Suppressor macrophage treated with lipopolysaccharide for 4 hours (primary cell): ENCODE measurements at places on chromosomes 5 and 9.

DNA sequence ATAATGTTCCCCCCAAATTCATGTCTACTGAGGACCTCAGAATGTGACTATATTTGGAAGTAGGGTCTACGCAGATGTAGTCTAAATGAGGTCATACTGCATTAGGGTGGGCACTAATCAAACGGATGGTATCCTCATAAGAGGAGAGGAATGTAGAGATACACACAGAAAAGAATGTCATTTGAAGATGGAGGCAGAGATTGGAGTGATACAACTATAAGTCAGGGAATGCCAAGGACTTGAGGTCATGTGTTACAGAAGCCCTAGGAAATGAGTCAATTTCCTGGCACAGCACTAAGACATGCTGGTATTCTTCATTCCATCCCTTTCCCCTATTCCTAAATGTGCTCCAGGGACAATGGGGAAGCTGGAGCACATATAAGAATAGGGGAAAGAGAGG is 758 bp upstream of the PDCD1LG2 start:
- peak; percentile 66 for DNase-seq

DNA sequence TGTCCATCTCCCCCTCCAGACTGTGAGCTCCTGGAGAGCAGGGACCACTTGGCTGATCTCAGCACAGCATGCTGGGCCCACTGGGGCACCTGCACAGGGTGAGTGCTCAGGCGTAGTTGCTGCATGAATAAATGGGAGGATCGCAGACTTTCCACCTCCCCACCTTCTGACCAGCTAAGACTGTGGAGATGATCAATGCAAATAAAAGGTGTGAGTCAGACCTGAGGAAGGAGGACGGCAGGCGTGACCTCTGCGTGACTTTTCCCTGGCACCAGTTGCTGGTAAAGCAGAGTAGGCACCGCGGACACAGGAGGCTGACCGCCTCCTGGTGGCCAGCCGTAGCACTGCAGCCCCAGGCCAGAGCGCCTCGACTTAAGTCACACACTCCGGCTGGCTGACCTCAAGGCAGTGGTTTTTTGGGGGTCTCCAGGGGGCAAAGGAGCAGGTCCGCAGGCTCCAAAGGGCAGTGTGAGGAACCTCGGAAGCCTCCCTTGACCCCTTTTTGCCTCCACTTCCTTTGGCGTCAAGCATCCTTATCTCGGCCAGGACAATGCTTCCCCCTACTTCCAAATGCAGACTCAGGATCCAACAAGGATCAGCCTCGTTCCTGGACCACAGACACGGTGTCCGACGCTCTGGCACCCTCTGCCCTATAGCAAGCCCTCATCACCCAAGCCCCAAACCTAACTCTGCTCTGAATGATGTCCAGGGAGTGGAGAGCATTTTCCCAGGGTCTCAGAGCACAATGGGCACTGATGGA is 12.7 kb upstream of the TDRD7 start:
- peak; percentile 84 for DNase-seq

- no peak for DNase-seq
These were observed 1709.0 kb upstream of the WWC1 start for GRCh38 chr5:166582416-166582815.

GRCh38 chr9:136368190-136368589 is 4.6 kb upstream of the DNLZ start:
- DNase-seq = no peak

DNA sequence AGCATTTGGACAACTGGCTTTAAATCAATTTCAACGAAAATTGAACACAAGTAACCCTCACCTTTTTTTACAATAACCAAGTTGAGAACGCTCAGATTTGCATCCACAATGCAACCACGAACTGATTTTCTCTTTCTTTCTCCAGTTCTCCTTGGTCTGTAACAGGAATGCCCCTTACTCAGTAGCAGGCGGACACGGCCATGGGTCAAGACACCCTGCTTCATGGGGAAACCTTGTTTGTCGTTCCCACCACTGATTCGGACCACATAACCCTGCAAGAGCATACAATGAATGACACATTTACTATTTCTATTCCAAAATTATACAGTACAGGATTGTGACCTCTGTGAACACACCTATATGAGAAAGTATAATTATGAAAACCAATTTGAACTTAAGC is 1.4 kb downstream of the RPS6 start:
- no peak for DNase-seq

- peak; percentile 24 for DNase-seq
These were observed 30.1 kb downstream of the FRMD3 start for GRCh38 chr9:83508067-83508466.

GRCh38 chr9:130860458-130861316 is 25.6 kb downstream of the ABL1 start:
- peak; percentile 28 for DNase-seq

GRCh38 chr9:94441796-94442195 is 113.1 kb upstream of the PCAT7 start:
- DNase-seq = no peak

GRCh38 chr5:11234501-11234911 is 473.5 kb upstream of the DAP start:
- peak; percentile 37 for DNase-seq

- no peak for DNase-seq
These were observed 51.1 kb downstream of the GCNT1 start for GRCh38 chr9:76510041-76510440.

DNA sequence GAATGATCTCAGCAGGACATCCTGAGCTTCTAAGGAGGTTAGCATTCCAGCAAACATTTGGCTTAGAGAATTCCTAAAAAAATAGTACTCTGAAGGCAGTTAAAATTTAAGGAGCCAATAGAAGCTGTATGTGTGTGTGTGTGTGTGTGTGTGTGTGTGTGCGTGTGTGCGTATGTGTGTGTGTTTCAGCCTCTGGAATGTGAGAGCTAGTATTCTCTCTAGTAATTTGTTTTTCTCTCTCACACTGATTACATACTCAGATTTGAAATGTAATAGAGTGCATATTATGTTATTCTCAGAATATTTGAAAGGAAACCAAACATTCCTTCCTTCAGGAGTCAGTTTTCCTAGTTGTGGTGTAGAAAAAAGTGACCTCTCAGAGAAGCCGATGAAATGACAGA is 279.6 kb downstream of the TMEM38B start:
- DNase-seq = no peak

GRCh38 chr9:13139641-13140171 is 139.8 kb downstream of the MPDZ start:
- no peak for DNase-seq

- DNase-seq = peak; percentile 48
These were observed 53.7 kb downstream of the ZNF618 start for GRCh38 chr9:113929634-113930389.

- peak; percentile 99 for DNase-seq
These were observed 83.4 kb downstream of the RAPGEF1 start for GRCh38 chr9:131656356-131657036.

DNA sequence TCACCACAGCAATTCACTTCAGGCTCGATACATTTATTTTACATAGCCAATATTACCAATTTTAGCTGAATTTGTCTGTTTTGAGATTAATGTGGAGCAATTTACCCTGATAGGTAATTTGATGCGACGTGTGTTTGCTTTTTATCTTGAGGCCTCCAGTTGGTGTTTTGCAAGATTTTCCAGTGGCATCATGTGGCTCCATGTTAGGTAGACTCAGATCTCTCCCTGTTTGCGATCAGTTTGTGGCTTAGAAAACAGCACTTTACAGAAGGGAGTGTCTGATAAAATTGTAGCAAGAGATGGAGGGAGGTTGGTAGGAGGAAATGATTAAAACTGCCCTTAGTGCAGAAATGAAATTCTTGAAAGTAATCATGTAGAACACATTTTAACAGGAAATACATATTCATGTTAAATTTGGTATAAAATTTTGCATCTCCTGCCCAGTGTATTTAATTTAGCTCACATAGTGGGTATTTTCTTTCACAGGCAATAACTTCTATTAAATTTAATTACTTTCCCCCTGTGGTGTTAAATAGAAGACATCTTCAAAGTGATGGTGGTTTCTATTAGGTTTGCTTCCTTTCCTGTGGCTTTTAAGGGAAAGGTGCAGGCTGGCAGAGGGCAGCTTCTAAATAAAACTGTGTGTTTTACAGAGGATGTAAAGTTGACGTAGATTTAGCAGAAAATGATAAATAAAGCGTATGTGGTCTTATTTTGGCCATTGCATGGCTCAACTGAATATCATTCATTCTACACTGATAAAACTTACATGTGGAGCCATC is 135.8 kb downstream of the KDM4C start:
- no peak for DNase-seq

GRCh38 chr5:93303291-93303691 is 277.7 kb downstream of the NR2F1-AS1 start:
- DNase-seq = no peak

DNA sequence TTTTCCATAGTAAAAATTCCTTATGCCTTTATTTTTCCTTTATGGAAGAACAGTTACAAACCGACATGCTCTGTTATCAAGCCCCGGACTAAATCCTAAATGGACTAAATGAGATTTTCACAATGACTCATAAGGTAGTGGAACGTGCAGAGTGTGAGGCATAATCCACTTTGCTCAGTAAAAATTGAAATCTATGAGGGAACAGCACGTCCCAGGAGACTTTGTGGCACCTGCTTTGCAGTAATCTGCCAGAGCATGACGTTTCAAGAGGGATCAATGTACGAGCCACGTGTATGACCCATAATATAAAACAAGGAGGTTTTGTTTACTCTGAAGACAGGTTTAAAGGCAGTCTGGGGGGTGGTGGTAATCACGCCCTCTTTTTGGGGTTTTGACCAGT is 83.8 kb upstream of the GNA14 start:
- DNase-seq = no peak

GRCh38 chr5:59116231-59116865 is 533.5 kb downstream of the RAB3C start:
- no peak for DNase-seq

GRCh38 chr5:58136406-58136805 is 323.5 kb downstream of the PLK2 start:
- DNase-seq = no peak

DNA sequence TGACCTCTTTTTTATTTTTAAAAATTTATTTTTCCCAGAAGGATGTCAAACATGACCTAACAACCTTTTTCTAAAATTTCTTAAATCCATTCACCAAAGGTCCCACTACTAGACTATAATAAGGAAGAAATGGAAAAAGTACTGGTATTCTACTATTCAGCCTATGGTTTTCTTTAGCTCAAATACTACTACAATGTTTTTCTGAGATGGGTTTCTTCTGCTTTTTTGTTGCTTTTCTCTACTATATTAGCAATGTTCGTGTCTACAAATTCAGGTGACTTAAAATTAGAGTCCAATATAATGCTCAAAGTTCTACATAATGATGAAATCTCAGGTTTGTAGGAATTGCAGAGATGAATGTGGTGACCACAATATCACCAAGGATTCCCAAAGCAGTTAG is 7.9 kb downstream of the ERP44 start:
- DNase-seq = no peak

GRCh38 chr9:119818726-119819435 is 449.6 kb upstream of the BRINP1 start:
- DNase-seq = no peak

DNA sequence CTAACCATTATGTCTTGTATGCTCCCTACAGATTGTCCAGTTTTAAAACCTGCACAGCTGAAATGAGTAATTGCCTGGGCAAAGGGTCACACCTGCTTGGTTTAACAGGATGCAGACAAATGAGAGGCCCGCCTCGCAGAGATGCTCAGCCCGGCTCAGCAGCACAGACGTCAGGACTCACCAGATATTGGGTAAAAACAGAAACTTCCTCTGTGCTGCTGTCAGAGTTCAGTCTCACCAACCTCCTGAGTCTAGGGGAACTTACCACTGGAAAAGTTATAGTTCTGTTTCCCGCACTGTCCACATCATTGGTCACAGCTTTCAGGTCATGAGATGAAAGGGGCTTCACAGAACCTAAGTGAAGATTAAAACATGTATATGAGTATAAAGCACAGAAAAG is 152.5 kb downstream of the ESM1 start:
- peak; percentile 90 for DNase-seq

DNA sequence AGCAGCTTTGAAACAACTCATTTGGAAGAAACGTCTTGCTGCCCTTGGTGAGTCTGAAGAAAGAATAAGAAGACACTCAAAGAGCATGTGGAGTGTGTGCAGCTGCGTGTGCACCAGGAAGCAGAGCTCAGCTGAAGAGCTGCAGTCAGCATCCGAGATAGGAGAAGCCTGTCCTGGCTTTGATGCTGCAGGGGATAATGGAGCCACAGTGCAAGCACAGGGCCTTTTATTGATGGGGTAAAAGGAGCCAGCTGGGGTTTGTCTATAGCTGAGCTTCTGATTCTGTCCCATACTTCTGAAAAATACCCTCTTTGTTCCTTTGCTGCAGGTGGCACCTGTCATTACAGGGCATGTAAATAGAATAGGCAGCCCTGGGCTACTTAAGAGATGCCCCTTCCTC is 375.7 kb upstream of the ZNF462 start:
- DNase-seq = no peak

DNA sequence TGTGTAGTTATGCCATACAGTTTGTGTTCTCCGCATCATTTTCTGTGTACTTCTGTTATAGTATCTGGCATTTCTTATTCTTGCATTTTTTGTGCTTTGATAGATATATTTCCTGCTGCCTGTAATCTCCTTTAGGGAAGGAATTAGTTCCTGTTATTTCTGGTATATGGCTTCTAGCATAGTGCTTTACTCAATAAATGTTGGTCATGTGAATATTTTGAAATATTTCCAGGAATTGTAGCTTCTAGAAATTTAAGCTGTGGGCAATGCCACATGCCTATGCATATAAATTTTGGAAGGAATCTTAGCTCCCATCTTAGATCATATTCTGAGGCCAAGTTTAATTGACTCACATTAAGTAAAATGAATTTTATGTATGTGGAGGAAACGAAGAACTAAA is 11.5 kb upstream of the PRRC1 start:
- DNase-seq = peak; percentile 11

DNA sequence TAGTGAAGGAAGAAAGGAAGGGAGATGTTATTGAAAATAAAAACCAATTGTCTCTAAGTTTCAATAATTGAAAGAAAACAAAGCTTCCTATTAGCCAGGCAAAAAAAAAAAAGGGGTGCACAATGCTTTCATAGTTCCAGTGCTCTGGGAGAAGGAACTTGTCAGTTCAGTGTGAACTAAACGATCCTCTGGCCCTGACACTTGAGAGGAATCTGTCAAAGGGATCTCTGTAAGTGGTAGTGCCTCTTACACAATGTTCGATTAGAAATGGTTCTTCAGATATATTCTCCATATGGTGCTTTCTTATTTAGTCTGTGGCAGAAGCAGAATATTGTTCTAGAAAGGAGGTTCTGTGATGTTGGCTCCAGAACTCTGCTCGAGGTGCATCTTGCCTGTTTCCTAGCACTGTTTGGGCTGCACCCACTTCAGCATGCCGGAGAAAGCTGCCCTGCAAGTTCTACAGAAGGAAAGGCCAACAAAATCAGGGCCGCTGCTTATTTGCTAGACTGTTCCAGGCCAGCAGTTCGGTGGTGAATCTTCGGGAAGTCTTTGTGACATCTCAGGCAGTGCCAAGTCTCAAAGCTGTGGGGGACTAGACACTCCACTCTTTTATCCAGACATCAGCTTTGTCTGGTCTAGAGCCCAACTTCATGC is 90.9 kb downstream of the PIK3R1 start:
- DNase-seq = no peak
